Kidney epithelial cell (primary cell): ENCODE measurements at places on chromosomes 3 and 15. TPM values are rescaled to one million over a fixed set of nuclear protein-coding genes. Genes with fewer than 3 reads are reported as not detected.

DNA sequence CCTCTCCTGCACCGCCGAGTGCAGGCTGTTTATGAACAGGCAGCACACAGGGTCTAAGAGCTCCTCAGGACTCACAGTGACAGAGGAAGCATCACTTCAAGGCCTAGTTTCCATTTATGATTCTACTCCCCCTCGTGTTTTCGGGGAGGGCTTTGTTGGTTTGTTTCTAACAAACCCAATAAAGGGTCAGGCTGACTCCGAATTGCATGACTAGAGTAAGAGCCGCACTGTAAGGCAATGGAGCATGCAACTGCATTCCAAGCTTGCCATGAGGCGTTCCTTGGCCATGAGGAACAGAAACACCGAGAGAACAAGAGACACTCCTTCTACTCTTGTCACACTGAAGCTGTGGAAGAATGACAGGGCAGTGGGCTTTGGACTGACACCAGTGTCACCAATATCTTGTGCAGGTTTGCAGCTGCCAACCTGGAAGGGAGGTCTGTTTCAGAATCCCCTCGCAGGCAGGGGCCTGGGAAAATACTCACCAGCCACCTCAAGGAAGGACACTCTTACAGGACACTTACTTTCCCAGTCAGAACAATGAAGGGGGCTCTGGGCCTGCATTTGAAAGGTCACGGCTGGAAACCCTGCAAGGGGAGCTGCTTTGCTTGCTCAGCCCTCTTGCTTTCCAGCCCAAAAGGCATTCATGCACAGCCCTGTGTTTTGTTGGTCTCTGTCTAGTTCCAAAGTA, 96.8 kb downstream of the ADAMTS17 start:
- DNase-seq: no peak

DNA sequence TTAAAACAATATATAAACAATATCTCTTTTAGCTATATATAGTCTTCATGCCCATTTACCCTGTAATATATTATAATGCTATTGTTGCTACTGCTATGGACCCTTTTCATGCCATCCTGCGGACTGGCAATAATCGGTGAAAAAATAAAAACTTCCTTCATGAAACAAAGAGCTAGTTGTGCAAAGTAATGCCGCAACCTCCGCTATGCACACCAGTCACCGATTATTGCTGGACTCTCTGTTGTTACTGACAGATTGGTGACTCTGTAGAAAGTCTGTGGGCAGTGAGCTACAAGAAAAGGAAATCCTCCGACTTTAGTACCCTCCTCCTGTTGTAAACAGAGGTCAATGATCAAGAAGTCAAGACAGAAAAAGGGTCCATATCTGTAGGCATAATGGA, 17.9 kb upstream of the ICE2 start:
- no peak for DNase-seq

DNA sequence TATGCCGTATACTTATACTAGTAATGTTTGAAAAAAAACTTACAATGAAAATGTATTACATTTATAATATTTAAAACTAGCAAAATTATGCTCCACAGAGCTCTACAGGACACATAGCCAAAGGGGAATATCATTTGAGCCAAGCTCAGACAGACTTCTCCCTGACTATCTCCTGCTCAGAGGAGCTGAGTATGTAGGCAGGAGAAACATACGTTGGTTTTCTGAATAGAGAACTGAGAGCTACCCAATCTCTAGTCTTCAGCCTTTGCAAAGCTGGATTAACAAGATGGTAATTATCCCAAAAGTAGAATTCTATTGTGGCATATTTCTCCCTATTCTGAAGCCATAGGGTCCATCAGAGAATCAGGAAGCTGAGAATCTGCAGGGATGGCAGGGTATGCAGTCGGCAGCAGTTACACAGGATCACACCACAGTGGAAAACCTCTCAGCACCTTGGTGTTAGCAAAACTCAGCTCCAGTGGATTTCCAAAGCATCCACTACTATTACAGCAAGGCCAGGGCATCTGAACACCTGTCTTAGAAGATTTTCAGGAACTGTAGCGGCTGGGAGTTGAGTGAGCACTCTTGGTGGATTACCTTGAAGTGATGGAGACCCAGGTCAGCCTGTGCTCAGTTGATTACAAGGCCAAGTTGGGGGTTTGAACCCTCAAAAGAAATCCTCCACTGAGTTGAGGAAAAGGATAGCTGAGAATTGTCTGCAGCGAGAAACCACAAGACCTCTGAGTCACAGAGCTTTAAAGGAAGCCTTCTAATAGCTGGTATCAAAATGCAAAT, 30.1 kb downstream of the GPR15 start:
- peak; percentile 14 for DNase-seq

DNA sequence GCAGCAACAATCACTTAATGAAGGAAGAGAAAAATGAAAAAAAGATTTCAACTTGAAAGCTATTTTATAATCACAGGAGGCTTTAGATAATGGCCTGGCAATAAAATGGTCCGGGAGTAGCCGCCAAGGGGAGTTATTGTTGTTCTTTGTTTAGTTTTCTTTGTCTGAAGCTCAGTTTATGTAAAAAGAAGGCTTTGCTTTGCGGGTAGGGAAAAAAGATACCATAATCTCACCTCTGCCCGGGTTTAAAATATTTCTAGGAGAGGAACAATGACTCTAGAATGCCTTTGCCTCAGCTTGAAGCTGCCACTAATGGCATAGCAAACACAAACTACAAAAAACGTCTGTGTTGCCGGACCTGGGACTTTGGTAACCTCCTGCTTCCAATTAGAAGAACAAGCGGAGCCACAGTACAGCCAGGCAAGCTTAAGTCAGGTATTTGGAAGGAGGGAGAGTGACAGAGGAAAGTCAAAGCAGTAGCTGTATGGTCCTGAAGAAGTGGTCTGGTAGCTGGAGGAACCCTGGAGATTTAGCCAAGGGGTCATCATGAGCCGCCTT, 764.5 kb downstream of the TUSC7 start:
- DNase-seq: no peak

DNA sequence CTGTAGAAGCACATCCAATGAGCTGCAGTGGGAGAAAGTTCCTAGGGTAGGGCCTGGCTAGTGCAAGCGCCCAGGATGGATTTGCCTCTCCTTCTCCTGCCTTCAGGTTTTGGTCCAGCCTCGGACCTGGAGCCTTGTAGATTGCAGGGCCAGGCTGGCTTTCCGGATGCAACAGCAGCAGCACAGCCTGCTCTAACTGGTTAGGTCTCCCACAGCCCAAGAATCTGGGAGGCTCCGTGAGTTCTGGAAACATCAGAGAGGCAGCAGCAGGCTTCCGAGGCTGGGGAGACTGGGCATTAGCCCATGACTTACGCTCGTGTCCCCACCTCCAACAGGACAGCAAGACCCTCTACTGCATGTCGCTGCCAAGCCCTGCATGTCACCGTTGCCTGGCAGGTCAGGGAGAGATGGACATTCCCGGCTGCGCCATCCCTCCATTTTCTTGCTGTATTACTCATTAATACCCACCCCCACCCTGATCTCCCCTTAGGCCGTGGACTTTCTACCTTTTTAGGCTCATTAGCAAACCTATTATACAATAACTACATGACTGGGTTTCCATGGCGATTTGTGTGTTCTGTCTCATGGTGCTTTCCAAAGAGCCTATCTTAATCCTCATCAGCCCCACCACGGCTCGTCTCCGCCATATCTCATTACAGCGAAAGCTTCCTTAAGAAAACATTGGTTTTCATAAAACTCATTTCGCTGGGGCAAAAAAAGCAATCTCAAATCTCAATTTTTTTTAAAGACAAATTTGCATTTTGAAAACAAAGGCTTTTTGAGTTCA, 40.9 kb upstream of the RGMA start:
- no peak for DNase-seq

DNA sequence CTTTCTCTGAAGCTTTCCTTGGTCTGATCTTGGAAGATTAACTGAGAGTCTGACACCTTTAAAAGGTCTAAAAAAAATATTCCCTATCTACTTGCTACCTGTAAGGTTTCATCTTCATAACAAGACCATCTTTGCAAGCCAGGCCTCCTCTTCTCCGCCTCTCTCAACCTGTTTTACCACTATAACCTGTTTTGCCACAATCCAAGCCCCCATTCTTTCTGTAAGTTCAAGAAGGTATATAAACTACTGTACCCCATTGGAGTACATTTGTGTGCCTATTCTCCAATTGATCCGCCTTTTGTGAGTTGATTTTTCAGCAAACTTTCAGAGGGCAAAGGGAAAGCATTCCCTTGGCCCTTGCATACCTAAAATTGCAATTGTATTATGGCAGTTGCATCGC, 319.3 kb upstream of the NECTIN3 start:
- DNase-seq: no peak

Gene STAC
- total RNA-seq: 15.3 and 17.5 TPM in 2 replicates

Gene AADACL2
- total RNA-seq: not detected in 2 replicates

Gene ISLR2
- total RNA-seq: 1.0 and 1.2 TPM in 2 replicates

Gene CCR9
- total RNA-seq: not detected in 2 replicates

Gene MEX3B
- 15.6 and 18.8 TPM in 2 replicates for total RNA-seq
